ENCODE measurements at places on chromosomes 13 and 19. TPM values are rescaled to one million over a fixed set of nuclear protein-coding genes. Genes with fewer than 3 reads are reported as not detected.

DNA sequence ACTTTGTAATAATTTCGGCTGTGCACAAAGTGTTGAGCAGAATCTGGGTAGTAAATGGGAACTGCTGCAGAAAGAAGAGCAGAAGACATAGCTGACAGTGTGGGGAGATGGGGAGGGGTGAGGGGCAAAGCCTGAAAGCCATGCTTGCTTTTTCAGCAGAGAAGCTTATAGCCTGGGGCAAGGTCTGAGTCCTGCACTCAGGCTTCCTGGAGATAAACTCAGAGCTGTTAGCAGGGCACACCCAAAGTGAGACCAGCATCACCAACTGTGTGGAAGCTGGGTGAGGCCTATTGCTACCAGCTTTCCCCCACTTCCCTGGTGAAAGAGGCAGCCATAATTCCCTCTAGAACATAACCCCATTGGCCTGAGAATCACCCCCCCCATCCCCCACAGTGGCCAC, 15.6 kb upstream of the LHFPL6 start:
- no peak for DNase-seq

GRCh38 chr13:21079221-21079620, 17.8 kb upstream of the LATS2 start:
- no peak for DNase-seq

DNA sequence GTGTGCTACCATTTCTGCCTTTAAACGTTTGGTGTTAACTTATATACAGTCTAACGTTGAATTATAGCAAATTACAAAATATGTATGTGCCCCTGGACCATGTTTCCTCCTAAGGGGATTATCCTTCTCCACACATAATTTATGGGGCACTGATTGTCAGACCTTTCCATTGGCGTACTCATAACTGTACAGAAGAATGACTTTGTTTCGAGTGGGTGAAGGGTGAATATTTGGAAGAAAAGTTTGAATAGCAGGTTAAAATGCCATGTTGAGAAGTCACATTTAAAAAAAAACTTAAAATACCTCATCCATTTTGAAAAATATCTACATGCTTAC, 58.8 kb downstream of the SLC10A2 start:
- no peak for DNase-seq

DNA sequence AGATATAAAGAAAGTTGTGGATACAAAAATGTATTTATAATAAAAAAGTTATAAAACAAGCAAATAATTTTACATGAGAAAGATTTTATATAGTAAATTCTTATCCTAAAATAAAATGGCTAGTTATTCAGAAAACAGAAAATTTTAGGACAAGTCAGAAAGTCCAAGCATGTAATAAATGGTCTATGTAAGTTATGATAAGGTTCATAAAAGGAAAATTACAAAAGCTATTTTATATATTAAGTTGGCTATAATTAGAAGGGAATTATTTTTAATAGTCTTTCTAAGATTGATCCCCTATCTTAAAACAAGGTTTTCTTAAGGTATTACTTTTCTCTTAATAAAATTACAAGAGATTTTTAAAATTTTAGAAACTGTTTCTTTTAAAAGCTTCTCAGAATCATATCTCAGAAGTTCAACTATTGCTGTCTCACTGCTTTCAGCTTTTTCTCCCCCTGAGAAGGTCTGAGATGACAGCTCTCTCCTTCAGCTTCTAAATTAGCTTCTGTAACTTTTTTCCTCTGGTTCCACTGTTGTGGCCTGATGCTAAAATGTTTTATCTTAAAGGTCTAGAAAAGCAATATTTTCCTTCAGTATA, 8.7 kb downstream of the CCDC169 start:
- DNase-seq = no peak

GRCh38 chr13:76349700-76350099, 536.5 kb downstream of the KCTD12 start:
- DNase-seq = no peak

TTYH1 gene
- total RNA-seq = not detected

CFD gene
- total RNA-seq = 1.1 TPM

ZDHHC20 gene
- 63.2 TPM for total RNA-seq
